ENCODE measurements at places on chromosomes 3 and 15.

DNA sequence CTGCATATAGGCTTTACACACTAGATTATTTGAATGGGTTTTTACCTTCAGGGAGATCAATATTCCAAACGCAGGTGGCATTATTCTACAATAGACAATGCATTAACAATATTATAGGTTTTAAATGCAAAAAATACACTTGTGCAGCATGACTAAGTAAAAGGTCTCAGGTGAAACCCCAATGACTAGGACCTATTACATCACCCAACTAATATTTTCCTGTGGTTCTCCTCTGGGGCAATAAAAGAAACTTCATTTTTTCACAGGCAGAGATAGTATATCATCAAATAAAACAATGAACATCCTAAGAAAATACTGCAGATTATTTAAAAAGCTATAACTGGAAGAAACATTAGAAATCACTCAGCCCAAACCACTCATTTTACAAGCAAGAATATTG is 375.3 kb downstream of the ROBO1 start:
- no peak for DNase-seq

- DNase-seq: no peak
Observed at GRCh38 chr3:126013751-126014156, 44.8 kb downstream of the ROPN1B start.

DNA sequence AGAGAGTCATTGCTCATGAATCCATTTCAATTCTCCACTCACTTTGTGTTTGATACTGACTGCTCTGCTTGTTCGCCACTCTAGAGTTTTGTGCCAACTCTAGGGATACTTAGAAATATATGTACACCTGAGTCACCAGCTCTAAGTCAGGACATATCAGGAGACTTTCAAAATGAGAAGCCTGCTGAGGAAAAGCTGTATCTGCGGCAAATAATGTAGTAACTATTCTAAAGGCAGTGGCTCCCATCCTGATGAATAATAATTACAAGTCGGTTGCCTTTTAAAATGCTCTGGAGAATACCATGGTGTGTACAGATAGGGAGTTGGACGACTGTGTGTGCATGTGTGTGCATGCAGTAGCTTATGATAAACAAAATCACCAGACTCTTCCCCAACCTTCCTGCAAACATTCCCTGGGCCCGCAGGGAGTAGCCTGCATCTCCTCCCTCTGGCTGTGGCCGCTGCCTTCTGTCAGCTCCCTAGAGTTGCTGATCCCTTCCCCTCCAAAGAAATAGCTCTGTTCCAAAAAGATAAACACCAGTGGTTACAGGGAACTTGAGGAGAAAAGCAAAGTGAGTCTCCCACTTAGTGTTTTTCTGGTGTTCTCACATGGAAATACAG is 346.3 kb upstream of the UMPS start:
- no peak for DNase-seq

- DNase-seq: no peak
Observed at GRCh38 chr3:137259701-137260100, 301.9 kb downstream of the IL20RB start.
